ENCODE measurements at places on chromosomes 13 and 19.

- no peak for DNase-seq
These were observed 936.9 kb downstream of the EFNB2 start for GRCh38 chr13:105598529-105598928.

DNA sequence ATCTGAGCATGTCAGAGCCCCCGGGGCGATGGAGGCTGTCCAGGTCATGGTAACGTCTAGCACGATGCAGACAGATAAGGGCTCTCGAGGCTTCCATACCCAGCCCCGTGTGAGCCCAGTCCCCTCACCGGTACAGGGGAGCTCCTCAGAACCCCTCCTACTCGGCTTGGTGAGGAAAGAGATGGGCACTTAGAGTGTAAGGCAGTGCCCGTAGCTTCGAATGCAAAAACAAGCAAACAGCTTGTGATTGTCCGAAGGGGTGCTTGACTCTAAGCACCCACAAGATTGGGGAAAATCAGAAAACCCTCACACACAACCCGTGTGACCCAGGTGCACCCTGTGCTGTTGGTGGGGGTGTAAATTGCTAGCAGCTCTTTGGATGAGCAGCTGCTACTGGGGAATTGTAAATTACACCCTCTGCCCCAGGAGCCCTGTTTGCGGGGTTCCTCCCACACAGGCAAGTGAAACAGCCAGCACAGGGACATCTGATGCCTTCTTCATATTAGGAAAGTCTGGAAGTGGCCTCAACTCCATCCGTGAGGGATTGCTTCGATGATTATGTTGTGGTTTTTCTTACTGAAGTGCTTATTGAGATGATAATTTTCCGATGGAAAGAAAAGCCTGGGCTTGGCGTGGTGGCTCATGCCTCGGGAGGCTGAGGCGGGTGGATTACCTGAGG is 918 bp upstream of the PSPN start:
- no peak for DNase-seq

- DNase-seq = peak; percentile 10
These were observed 80.0 kb upstream of the GPR183 start for GRCh38 chr13:99386911-99387788.

DNA sequence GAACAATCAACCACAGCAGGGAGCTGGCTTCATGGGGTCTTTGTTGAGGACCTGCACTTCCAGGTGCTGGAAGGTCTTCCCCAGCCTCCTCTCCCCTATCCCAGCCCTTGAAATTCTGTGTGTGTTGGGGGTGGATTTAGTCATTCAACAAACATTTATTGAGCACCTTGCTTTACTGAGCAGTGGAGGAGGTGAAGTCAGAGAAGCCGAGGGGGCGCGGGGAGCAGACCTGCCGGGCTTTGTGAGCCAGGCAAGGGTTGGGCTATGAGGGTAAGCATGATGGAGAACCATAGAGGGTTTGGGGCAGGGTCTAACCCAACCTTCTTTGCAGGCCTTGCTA is 3.5 kb upstream of the C19orf85 start:
- DNase-seq = no peak

DNA sequence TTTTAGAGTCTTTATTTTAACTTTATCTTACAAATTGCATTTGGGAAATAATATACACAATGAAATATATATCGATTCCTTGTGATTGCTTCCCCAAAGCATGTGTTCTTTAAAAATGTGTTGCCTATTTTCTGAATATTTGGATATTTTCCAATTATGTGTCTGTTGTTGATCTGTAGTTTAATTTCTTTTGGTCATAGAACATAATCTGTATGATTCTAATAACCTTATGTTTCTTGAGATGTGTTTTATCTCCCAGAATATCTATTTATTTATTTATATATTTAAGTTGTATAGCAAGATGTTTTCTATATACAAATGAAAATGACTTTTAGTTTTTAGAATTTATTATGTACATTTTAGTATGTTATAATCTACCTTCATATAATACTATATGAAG is 710.8 kb upstream of the PCDH20 start:
- no peak for DNase-seq

GRCh38 chr13:24630121-24630520 is 50.1 kb upstream of the ATP12A start:
- DNase-seq = no peak

DNA sequence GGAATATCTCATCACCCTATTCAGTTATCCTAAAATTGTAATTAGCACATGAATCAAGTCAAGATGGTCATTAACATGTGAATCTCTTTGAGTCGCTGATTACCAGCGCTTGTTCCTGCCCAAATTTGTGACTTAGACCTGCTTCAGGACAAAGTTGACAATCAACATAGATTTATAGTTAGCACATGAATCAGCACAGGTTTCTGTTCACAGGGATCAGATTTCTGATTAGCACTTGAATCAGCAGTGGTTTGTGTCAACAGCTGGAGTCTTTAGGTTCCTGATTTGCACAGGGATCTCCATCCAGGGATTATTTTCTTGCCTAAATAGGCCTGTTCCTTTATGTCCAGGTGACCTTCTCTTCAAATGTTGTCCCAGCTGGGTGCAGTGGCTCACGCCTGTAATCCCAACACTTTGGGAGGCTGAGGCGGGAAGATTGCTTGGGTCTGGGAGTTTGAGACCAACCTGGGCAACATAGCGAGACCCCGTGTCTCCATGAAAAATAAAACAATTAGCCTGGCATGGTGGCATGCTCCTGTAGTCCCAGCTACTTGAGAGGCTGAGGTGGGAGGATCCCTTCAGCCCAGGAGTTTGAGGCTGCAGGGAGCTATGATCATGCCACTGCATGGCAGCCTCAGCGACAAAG is 3.8 kb upstream of the LRFN3 start:
- no peak for DNase-seq

- DNase-seq = no peak
These were observed 78.9 kb downstream of the COL4A1 start for GRCh38 chr13:110227864-110228643.

GRCh38 chr13:98083507-98083906 is 59.4 kb upstream of the FARP1 start:
- DNase-seq = no peak

DNA sequence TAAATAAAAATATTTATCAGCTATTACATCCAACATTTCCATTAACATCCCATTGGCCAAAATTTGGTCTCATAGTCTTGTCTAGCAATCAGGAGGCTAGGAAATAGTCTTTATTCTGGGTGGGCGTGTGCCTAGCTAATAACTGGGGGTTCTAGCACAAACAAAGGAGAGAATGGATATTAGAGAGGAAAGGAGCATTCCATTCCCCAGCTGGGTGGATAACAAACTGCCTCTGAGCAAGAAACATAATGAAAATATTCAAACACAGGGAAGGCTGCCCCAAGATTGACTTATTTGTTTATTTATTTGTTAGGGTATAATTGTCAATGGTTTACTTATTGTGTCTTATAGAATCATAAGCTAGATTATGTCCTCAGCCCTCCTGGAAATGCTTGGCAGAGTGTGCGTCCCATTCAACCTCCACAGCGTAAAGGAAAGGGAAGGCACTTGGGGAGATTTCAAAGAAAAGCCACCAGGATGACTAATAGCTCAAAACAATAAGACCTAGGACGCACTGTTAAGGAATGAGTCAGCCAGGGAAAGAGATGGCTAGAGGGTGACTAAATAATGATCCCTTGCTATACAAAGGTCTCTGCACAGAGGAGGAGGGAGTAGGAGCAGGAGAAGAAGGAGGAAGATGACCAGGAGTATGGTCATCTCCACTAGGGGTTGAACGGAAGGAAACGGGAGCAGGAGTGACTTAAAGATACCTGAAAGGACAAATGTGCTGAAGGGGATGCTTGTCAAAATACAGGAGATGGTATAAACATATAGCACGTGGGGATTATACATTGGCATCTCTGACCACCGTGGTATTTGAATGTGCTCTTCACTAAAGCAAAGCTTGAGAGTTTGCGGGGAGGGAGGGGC is 23.5 kb upstream of the USP12 start:
- no peak for DNase-seq

- no peak for DNase-seq
These were observed 4.9 kb downstream of the ACTMAP start for GRCh38 chr19:40745402-40745780.

- DNase-seq = no peak
These were observed 92.7 kb upstream of the KLF12 start for GRCh38 chr13:74226791-74227475.

DNA sequence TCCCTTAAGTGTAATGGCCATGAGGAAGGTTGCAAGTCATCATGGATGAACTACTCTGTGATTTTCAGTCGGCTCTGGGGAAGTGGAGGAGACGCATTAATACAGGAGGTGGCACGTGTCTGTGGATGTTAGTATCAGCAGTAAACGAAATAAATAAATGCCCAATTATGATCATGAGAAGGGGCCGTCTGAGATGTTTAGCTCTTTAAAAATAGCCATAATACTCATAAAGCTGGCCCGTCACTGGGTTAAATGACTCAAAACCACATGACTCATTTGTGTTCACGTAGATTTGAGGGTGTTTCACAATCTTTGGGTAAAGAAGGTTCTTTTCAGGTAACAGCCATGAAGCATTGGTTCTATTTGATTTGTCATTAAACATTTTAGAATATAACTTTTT is 620.6 kb downstream of the GPC6 start:
- DNase-seq = no peak

DNA sequence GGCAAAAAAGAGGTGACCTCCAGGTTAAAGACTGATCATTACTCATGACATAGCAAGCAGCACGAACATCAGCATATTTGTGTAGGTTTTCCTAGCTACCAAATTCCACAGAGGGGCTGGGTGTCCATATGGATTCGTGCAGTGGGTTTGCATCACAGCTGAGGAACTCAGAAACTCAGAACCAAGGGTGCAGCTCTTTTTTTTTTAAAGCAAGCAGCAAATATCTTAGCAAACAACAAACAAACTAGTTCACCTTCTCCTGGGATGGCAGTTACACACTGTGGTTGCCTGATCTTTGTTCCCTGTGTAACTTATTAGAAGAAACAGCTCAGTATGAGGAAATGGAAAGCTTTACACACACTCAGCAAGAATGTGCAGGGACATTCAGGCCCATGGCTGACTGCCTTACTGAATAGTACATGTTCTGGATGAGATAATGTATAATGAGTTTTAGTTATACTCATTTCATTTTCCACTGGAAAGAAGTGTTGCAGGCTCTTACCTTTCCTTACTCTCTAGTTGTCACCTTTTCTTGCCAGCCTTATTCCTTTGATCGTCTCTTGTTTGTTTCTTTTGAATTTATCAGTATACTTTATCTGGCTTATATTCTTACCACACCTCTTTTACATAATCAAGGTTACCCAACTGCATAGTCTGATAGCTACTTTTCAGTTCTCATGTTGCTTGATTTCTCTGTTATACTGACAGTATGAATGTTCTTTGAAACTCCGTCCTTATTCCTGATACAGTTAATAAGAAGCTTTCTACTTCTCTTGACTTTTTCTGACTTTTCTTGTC is 4.3 kb downstream of the NDFIP2 start:
- no peak for DNase-seq

DNA sequence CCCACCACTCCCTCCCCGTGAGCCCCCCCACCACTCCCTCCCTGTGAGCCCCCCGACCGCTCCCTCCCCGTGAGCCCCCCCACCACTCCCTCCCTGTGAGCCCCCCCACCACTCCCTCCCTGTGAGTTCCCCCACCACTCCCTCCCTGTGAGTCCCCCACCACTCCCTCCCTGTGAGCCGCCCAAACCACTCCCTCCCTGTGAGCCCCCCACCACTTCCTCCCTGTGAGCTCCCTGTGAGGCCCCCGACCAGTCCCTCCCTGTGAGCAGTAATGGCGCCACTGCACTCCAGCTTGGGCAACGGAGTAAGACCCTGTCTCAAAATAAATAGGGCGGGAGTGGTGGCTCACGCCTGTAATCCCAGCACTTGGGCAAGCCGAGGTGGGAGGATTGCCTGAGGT is 9.9 kb downstream of the ABCA7 start:
- DNase-seq = no peak

DNA sequence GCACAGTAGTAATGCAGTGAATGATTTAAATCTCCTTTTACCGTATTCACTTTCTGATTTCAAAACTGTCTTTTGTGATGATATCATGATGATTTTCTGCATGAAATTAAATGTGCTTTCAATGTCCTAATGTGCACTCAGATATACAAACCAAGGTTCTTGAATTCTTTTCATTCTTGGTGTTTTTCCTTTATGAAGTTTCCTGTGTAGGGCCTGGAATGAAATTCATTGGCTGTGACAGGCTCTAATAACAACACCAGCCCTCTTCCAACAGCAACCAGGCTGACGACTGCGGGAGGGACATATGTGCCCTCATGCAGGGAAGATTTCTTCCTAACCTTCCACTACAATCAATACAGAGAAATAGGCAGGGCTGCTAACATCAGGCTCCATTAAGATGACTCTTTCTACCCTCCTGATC is 1052.0 kb downstream of the DIAPH3 start:
- DNase-seq = no peak

DNA sequence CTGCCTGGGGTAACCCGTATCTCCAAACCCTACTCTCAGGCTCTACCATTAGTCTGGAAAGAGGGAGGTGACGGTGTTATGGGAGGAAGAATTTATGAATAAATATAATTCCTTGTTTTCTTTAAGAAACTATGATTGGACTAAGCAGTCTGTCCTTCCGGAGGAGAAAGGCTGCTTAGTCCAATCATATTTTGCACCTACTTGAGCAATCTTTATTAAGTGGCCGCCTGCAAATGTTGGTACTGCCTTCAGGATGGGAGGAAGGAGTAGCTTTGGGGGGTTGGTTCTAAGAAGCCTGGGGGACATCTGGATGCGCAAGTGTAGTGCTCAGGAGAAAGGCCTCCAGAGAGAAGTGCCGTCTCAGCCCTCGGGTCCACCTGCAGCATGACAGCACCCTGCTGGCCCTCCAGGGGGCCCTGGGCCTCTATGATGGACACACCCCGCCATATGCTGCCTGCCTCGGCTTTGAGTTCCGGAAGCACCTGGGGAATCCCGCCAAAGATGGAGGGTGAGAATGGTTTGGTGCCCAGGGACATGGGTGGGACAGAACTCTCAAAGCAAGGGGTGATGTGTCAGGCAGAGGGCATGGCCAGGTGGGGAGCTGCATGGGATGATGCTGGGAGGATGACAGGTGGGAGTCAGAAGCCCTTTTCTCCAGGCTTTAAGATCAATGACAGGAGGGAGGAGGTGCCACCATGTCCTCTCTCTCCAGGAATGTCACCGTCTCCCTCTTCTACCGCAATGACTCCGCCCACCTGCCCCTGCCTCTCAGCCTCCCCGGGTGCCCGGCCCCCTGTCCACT is 4.1 kb downstream of the ACP4 start:
- no peak for DNase-seq

DNA sequence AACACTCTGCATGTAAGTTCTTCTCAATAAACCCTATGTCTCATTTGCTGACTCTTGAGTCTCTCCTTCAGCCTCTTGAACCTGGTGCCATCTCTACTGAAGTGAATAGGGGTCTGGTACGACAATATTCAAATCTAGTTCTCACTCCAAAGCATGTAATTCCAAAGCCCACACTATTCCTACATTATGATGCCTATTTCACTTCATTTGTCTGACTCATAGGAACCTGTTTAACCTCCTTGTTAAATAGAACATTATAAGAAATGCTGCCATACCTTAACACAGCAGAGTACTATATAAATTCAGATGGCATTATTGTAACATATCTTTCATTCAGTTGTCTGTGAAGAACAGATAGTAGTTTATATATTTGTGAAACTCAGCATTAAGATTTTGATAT is 67.1 kb downstream of the STARD13 start:
- no peak for DNase-seq

GRCh38 chr19:41691268-41691970 is 3.3 kb upstream of the CEACAM7 start:
- DNase-seq = no peak

All from NCI-H1694 (cell line).